ENCODE measurements at places on chromosomes 11 and 22.

GRCh38 chr22:37431801-37432707 is 4.8 kb upstream of the ELFN2 start:
- DNase-seq, result no peak

DNA sequence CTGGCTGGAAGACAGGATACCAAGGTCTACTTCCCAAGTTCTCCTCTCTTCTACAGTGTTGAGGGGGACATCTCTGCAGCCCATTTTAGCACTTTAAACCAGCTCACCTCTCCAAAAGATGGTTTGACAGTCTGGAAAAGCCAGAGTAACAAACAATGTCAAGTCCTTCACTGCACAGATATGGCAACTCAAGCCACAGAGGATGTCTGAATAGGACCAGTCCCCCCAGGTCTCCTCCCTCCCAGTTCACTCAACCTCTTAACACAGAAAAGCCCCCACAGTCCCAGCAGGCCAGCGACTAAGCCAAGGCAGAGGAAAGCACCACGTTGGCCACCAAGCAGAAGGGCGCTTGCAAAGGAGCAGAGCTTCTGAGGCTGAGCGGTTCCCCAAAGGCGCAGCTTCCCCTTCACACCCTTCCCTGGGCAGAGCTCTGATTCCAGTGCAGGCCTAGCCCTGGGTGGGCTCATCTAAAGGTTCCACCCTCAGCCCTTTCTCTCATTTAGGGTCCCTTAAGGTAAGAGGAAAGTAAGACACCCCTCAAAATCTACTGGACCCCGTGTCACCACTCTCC is 62.7 kb downstream of the PAK1 start:
- DNase-seq, result no peak

DNA sequence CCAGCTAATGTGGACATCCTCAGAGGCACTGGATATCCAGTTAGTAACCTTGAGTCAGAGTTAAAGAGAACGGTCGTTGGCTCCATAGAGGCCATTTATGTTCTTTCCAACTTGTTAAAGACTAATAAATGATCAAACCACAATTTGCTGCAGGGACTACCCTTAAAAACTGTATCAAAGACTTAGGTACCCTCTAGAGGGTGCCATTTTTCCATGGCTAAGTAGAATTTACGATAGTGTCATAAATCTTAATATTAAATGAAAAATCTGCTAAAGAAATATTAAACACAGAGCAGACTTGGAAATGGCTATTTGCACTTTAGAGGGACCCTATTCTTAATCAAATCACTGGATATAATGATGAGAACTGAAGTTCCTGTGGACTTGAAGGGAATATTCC is 685.2 kb upstream of the CHORDC1 start:
- no peak for DNase-seq

GRCh38 chr11:121372671-121373429 is 79.3 kb upstream of the SORL1 start:
- no peak for DNase-seq

DNA sequence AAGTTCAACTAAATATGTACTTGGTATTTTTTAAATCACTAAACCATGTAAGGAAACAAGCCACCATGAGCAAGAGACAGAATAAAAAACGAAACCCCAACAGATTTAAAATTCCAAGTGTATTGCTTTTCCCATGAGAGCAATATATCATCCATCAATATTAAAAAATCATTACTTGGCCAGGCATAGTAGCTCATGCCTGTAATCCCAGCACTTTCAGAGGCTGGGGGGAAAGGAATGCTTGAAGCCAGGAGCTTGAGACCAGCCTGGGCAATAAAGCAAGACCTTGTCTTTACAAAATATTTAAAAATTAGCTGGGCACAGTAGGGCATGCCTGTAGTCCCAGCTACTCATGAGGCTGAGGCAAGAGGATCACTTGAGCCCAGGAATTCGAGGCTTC is 190.8 kb downstream of the TTC28 start:
- DNase-seq, result no peak

DNA sequence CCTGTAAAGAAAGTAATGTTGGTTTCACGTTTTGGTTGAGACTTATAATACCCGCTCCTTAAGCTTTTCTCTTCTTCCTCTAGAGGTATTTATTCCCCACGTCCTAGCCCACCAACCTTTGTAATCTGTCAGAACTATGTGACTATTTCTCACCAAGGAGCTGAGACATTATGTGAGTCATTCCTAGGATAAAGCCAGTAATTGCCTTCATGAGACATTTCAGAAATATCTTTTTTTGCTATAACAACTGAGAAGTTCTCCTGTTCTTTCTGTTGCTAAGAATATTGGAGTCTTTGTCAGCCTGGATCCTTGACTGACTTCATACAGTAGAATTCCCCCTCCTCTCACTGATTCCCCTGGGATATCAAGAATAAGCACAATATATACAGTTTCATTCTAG is 1497.0 kb upstream of the TENM4 start:
- DNase-seq, result no peak

- DNase-seq, result no peak
These were observed 61.5 kb downstream of the RPUSD4 start for GRCh38 chr11:126149759-126150625.

DNA sequence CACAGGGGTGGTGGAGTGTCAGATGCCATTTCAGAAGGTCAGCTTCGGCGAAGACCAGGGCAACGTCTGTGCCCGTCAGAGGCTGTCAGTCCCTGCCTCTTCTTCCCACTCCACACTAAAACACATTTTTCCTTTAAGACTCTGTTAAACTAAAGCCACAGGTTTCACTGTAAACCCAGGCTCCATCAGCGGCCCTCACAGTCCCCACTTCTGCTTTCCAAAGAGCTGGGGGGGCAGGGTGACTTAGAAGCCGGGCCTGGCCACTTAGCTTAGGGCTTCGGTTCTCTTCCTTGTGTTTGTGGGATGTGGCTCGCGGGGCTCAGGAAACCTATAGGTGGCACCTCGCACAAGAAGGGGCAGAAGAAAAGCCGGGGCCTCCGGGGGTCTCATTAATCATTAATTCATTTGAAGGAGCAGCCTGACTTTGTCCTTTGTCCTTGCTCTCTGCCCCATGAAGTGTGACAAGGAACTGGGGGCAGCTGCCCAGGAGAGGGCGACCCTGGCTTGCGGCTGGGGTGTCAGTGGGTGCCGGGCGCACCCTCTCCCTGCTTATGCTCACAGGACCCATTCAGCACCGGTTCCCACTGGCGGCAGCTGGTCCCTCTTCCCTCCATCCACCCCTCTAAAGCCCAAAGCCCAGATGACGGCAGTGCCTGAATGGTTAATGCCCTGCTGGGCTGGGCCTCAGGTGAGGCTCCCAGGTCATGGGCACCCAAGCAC is 4.1 kb downstream of the SLC25A45 start:
- no peak for DNase-seq

GRCh38 chr11:61522881-61523280 is 14.3 kb downstream of the LRRC10B start:
- DNase-seq, result no peak

DNA sequence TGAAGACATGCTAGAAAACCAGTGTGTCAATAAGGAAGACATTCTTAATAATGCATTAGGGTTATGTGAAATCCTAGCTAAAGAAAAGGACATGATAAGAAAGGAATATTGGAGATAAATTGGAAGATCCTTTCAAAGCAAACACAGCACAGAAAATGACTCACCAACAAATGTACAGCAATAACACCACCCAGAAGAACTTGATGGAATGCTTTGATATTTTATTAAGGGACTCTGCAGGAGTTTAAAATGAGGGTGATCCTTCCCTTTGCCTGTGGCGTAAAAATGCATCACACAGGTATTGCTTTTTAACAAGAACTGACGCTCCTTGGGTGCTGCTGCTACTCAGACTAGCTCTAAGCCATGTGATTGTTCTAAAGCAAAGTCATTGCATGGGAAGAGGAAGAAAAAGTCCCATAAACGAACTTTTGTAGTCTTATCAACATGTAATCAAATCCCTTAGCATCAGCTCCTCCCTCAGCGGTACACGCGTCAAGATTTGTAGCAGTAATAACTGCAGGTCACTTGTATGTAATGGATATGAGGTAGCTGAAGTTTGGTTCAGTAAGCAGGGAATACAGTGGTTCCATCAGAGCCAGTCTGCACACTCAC is 48.4 kb upstream of the EED start:
- DNase-seq, result no peak

DNA sequence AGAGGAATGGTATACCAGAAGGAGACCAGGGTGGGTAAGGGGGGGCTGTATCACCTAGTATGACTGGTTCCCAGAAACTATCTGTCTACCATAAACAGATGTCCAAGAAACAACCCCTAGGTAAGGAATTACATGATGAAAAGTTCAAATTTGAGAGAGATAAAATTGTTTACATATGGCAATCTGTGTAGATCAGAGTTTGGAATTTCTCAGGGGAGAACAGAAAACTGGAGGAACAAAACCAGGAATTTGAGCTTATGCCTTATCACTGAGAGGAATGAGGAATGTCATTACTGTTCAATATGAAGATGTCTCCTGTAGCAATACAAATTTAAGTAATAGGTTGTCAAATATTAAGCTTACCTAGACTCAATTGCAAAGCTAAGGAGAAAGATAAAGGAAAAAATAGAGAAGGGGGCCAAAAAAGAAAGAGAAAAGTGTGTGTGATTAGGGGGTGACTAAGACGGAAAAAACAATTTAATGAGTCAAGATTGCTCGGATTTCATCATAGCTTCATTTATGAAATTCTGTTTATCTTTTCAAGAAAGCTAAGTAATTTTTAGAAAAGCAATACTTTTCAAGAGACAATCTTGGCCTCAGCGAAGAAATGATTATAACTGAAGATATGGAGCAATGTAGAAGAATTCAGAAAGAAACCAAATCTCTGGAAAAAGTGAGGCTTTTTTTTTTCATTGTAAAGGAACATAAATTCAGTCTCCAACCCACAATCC is 117.8 kb downstream of the APOL5 start:
- no peak for DNase-seq

DNA sequence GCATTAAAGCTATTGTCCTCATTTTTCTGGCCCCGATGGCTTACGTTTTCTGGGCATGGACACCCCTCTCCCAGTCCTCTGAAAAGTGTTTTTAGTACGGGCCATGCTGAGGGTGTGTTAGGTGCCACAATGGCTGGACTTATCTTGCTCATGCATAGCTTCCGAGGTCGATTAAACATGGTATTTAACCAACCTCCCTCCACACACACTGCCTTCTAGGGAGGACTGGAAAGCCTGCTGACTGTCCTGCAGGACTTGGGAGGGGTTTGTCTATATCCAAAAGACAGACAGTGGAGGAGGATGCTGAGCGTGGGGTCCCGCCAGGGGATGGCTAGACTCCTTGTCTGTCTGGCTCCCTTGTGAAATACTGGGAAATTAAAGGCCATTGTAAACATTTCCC is 95.3 kb downstream of the FBXO7 start:
- no peak for DNase-seq

GRCh38 chr11:113773092-113773415 is 438 bp downstream of the ZW10 start:
- no peak for DNase-seq

- no peak for DNase-seq
These were observed 8.7 kb upstream of the MS4A4E start for GRCh38 chr11:60251485-60252212.

GRCh38 chr22:45865561-45866125 is 111.3 kb downstream of the WNT7B start:
- no peak for DNase-seq

DNA sequence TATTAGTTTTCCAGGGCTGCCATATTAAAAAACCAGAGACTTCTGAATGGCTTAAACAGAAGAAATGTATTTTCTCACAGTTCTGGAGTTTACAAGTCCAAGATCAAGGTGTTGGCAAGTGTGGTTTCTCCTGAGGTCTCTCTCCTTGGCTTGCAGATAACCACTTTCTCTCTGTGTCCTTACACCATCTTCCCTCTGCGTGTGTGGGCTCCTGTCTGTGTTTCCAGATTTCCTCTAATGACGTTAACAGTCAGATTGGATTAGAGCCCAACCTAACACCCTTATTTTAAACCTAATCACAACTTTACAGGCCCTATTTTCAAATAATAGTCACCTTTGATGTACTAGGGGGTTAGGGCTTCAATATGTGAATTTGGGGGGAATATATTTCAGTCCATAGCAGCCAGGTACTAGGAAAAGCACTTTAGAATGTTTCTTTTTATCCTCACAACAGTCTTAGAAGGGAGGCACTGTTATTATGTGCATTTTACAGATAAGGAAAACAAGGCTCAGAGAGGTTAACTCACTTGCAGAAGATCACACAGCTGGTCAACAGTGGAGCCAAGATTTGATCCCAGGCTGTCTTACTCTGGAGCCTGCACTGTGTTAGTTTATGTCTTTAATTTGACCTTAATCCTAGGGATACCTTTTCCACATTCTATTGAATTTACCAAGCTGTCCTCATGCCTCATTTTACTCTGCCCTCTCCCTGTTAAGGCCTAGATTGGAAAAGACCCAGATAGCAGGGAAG is 116.4 kb upstream of the CRYBB3 start:
- DNase-seq, result no peak

DNA sequence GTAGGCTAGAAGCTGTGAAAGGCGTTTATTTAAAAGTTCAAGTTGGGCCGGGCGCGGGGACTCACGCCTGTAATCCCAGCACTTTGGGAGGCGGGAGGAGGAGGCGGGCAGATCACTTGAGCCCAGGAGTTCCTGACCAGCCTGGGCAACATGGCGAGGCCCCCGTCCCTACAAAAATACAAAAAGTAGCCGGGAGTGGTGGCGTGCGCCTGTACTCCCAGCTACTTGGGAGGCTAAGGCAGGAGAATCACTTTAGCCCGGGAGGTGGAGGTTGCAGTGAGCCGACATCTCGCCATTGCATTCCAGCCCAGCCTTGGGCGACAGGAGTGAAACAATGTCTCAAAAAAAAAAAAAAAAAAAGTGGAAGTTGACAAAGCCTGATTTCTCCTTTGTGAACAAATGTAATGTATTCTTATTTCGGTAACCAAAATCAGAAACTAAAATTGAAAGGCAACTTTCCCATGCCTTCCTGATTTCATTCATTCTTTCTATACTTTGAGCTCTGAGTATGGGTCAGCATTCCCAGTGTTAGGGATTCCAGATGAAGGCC is 825 bp downstream of the PTPMT1 start:
- DNase-seq, result no peak

DNA sequence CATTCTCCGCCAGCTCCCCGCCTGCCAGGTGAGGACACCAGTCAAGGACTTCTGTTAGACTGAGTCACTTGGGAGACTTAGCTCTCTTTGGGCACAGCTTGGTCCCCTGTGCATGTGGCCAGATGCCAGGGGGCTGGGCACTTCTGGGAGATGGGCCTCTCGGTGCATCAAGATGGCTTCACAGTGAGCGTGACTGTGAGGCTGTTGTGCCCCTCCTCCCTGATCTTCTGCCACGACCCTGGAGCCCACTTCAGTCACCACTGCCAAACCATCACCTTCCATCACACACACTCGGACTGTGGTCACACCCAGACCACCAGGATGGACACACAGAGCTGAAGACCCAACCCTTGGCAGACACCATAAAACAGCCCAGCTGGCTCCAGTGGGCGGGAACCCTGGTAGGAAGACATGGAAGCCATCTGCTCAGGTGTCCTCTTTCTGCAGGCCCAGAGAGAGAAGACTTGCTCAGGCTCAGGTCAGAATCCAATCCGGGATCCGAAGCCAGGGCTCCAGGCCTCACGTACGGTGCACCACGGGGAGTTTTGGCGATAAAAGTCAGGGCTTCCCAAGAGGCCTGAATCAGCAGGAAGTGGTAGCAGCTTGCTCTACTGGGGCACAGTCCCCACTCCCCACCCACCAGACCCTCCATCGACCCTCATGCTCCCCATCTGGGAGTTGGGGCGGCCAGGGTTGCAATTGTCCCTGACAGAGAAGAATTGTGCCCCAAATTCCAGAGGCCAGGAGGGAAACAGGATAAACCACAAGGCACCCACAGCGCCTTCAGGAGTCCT is 29.8 kb upstream of the CD5 start:
- DNase-seq, result no peak
